Stimulated activated CD8-positive, alpha-beta memory T cell treated with anti-CD3 and anti-CD28 coated beads, Interleukin-12 subunit alpha, Interleukin-12 subunit beta, amount 100 ng/mL, for 1 hour (primary cell): ENCODE measurements at places on chromosomes 13 and 19.

DNA sequence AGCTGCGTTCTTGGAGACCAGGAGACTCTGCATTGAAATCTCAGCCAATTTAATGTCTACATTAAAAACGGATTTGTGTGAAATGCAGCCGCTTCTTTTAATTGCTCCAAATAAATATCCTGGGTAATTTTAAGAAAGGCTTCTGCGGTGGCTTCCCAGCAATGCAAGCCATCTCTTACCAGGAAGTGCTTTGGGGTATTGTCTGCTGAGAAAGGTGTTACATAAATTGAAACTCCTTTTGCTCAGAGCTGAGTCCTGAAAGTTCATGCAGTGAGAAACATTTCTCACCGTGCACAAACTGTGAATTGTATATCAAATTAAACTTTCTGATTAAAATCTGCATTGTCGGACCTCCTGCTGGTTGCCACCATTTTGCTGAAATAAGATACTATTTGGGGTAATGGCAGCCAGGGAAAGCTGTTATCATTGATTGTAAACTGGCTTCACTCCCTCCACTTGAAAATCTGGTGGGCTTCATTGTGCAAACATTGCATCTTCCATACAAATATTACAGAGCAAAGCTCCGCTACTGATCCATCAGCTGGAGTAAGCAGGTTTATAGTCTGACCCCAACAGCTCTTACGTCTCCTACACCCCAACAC, 59.5 kb downstream of the ZIC5 start:
- no peak for DNase-seq

DNA sequence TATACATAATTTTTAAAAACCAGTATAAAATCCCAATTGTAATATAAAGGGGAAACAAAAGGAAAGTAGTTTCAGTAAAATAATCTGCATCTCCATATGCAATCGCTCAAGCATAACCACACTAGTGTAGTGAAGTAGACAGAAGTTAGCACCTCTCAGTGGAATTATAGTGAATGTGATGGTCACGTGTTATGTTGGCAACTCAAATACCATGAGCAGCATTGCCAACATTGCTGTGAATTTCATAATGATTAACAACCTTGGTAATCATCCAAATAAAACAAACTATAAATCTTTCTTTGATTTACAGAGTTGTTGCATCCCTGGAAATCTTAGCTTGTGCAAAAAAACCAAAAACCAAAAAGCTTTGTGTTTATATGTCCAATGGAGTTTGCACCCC, 77.3 kb upstream of the SIAH3 start:
- no peak for DNase-seq

DNA sequence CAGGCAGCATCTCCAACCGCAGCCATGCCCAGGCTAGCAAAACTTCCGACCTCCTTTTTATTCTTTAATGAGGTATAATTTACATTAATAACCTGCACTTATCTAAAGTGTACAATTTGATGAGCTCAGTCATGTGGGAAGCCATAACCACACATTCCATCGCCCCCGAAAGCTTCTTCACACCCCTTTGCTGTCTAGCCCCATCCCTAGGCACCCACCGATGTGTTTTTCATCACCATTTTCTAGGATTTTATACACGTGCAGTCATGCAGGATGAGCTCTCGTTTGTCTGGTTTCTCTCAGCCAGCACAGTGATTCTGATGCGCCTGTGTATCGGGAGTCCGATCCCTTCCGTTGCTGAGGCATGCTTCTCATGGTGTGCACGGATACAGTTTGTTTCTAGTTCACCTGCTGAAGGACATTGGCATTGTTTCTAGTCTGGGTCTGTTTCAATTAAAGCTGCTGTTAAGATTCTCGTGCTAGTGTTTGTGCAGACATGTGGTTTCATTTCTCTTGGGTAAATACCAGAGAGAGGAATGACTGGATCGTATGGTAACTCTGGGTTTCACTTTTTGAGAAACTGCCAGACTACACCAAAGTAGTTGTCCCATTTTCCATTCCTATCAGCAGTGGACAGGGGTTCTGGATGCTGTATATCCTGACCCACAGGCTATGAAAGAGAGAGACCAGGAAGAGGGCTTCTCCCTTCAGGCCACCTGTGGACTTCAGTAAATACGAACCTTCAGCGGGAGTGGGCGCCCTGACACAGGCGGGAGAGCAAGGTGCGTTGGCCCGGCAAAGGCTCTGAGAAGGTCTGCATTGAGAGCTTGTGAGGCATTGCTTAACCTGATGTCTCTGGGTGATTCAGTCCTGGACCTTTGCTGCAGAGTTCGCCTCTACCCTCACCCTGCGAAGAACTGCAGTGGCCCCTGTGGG, 4.9 kb downstream of the AP1M1 start:
- no peak for DNase-seq

DNA sequence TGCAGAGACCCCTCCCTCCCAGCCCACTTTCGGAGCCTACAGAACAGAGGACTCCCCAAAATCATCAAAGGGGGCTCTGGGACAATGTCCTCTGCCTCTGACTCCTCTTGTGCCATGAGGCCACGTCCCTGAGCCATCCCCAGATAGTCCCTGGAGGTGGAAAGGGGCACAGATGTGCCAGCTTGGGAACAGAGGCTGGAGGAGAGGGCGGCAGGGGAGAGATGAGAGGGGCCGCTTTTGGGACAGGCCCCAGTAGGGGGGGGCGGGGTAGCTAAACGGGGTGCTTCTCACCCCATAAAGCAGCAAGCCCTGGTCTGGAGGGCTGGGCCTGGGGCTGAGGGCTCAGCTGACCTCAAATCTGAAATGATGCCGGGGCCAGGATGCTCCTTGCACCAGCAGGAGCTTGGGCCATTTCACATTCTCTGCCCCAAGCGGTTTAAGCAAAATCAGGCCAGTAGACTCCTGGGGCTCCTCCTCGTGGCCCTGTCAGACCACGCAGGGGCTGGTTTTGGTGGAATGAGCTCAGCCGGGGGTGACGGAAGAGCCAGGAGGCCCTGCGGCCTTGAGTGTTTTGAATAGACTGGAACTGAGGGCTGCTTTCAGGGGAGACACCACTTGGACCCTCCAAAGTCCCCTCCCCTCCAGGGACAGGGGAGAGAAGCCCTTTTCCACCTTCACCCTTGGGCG, 27.1 kb downstream of the ONECUT3 start:
- DNase-seq = no peak

DNA sequence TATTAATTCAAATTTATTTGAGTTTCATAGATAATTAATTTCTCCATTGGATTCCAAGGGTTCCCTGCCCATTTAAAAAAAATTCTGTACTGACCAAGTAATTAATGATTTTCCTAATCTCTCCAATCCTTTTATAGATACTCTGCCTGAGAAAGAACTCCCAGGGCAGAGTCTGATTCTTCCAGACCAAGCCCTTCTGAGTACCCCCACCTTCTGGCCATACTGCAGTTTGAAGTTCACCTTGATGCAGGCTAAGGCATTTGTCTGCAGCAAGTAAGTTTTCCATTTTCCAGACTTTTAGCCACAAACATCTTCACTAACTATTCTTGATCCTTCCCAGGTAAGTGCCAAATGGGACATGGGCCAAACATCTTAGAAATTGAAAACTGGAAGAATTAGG, 195.9 kb downstream of the LHFPL6 start:
- DNase-seq = no peak

DNA sequence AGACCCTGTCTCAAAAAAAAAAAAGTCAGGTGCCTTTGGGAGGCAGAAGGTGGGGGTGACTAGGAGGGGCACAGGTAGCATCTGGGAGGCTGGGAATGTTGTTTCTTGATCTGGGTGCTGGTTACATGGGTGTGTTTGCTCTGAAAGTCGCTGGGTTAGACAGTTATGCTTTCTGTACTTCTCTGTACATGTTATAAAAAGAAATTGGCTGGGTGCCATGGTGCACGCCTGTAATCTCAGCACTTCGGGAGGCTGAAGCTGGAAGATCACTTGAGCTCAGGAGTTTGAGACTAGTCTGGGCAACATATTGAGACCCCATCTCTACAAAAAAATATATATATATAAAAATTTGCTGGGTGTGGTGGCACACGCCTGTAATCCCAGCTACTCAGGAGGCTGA, 15.1 kb downstream of the NOSIP start:
- DNase-seq = no peak
